Effector CD8-positive, alpha-beta T cell (primary cell): ENCODE measurements at places on chromosomes 11 and 22.

GRCh38 chr11:37908219-37908548 lies 1310.1 kb upstream of the RAG2 start:
- DNase-seq = no peak

DNA sequence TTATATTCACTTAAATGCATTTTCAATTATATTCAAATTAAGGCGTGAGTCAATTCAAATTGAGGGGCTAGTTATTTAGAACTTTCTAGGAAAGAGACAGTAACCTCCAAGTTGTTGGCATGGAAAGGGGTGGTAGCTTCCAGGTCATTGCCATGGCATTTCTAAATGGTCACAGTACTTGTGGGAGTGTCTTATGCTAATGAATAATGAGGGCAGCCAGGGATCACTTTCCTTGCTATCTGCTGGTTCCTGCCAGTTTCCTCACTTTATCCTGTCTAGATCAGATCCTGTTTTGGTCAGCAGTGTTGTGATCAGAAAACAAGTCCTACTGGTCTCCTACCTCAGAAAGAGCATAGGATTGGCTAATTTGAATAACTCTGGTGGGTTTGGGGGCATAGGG lies 21.8 kb upstream of the RNASEH2C start:
- no peak for DNase-seq

DNA sequence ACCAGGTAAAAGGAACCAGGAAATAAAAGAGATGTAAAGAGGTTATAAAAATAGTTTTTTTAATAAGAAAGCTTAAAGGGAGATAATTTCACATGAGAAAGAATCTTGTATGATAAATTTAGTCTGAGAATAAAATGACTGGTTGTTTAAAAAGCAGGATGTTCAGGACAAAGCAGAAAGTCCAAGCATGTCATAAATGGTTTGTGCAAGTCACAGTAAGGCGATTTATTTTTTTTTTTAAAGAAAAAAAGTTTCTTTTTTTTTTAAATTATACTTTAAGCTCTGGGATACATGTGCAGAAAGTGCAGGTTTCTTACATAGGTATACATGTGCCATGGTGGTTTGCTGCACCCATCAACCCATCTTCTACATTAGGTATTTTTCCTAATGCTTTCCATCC lies 30.8 kb downstream of the GLYATL2 start:
- no peak for DNase-seq

DNA sequence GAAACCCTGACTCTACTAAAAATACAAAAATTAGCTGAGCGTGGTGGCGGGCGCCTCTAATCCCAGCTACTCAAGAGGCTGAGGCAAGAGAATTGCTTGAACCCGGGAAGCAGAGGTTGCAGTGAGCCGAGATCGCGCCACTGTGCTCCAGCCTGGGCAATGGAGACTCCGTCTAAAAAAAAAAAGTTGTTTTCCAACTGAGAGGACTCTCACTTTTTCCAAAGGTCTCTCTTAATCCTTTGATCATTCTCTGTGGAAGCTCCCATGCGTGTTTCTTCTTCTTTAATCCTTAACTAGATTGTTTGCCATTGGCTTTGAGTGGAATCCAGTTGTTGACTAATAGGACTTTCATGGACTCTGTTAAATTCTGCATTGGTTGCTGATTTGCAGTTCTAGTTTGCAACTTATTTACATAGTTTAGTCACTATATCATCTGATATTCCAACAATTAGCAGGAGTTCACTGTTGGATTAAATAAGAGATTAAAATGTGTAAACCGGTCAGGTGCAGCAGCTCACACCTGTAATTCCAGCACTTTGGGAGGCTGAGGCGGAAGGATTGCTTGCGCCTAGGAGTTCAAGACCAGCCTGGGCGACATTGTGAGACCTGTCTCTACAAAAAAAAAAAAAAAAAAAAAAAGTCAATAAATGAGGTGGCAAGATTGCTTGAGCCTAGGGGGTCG lies 79.7 kb downstream of the C22orf31 start:
- DNase-seq = no peak

GRCh38 chr11:113538451-113539412 lies 63.5 kb upstream of the DRD2 start:
- no peak for DNase-seq

DNA sequence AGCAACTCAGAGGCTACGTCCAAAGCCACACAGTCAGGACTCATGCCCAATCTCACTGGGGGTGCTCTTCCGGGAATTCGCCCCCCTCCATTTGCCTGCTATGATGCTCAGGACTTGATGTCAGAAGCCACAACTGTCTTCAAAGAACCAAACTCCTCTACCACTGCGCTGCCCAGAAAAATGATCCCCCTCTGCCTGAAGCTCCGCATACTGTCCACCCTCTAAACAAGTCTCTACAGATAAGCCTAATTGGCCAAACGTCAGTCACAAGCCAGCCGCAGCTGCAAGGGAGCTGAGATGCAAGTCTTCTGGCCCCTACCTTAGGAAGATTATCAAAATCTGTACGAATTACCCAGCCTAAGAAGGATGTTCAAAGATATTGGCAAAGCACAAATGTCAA lies 294.6 kb downstream of the BUD13 start:
- DNase-seq = no peak

GRCh38 chr22:23066200-23067022 lies 3.9 kb upstream of the GNAZ start:
- no peak for DNase-seq

GRCh38 chr22:48336339-48337060 lies 1491.2 kb downstream of the BRD1 start:
- DNase-seq = no peak

DNA sequence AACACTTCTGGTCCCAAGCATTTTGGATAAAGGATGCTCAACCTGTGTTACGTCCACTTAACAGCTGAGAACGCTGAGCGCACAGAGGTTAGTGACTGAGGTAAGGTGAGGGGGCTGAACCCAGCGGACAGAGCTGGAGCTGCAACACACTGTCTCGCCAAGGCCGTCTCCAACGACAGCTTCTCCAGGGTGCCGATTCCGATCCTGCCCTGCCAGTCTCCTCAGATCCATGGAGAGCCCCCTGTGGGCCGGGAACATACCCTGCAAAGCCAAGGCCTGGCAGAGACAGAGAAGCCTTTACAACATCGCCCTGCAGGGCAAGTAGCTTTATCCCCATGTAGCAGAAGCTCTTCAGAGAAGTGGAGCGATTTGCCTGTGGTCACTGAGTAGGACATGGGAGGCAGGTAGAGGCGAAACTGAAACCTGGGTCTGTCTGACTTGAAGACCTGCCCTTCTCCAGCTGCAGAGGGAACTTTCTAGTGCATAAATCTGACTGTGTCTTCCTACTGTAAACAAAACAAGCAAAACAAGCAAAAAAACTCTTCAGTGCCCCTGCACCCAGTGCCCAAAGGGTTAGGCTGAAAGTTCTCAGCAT lies 72.8 kb downstream of the SCUBE1 start:
- no peak for DNase-seq

DNA sequence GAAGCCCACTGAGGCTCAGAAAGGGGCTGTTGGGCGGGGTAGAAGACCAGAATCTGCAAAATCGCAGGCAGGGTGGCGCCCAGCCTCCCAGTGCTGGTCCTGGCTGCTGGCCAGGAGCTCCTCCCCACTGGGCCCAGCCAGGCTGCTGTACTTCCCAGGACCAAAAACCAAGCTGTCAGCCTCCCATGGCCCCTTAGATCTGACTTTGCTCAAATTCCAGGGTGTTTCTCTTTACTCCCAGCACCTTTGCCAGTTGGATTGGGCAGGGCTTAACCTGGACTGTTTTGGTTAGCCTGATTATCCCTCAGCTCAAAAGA lies 44.2 kb upstream of the WEE1 start:
- DNase-seq = no peak

DNA sequence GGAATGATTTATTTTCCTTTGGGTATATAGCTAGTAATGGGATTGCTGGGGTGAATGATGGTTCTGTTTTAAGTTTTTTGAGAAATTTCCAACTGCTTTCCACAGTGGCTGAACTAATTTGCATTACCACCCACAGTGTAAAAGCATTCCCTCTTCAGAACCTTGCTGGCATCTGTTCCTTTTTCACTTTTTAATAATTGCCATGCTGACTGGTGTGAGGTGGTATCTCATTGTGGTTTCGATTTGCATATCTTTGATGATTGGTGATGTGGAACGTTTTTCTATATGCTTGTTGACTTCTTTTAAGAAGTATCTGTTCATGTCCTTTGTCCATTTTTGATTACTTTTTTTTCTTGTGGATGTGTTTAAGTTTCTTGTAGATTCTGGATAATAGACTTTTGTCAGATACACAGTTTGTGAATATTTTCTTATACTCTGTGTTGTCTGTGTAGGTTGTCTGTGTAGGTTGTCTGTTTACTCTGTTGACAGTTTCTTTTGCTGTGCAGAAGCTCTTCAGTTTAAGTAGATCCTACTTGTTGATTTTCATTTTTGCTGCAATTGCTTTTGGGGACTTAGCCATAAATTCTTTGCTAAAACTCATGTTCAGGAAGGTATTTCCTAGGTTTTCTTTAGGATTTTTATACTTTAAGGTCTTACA lies 291.8 kb upstream of the DDI1 start:
- DNase-seq = no peak

GRCh38 chr11:1879342-1879940 lies 12.3 kb downstream of the PRR33 start:
- DNase-seq = no peak

DNA sequence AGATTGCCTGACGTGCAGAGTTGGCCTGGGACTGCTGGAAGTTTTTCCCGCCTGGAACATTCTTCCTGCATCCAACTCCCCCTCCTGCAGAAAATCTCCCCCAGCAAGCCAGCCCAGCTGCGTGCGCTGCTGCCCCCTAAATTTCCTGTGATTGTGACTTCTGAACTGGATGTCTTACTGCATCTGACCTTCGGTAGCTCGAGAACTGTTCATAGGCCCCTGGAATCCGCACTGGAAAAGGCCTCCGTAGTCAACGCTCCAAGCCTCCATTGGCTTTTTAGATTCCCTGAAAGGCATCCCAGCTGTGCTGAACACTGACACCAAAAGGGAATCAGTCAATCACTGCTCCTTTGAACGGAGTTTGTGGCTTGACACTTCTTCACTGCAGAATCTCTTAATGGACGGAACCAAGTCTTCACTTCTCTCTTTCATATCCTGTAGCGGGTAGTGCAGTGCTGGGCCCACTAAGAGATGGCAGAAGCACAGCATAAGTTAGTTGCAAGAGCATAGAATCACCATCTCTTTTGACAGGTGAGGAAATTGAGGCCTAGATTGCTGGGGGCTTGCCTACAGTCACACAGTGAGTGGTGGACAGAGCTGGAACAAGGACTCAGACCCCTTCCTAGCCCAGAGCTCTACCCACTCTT lies 14.2 kb upstream of the RASD2 start:
- no peak for DNase-seq

GRCh38 chr11:114989536-114989935 lies 311.2 kb downstream of the NXPE2 start:
- DNase-seq = no peak

GRCh38 chr11:102576350-102576749 lies 45.8 kb upstream of the MMP7 start:
- DNase-seq = no peak

DNA sequence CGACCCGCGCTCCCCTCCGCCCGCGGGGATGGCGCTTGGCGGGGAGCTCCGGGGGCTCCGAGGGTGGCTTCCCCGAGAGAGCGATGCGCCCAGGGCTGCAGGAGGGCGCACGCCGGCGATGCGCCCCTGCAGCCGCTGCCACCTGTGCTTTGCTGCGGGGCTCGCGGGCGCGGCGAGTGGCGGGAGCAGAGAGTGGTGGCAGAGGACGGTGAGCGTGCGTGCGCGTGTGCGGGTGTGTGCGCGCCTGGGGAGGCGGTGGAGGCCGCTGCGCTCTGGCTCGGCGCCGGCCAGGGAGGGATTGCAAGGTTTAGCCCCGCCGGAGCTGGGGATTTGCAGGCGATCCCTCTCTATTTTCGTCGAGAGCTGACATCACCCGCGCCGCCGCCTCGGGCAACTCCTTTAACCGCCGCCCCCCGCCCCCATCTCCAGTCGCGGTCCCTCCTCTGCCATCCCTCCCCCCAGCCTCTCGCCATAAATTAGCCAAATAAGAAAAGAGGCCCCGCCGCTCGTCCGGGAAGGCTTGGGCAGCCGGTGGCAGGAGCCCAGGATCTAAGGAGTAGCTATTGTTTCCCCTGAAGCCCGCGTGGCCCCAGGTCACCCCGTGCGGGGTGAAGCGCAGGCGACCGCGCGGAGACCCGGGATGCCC lies at the start of gene SLC1A2:
TSS of gene SLC1A2 (minus strand) at position 375 of the 646 bp plus-strand sequence. CDS start 592 bp downstream, outside the sequence.
- no peak for DNase-seq
